ENCODE measurements at places on chromosomes 12 and 14.

GRCh38 chr14:71122866-71123565 lies 215.8 kb downstream of the PCNX1 start:
- DNase-seq: no peak

- DNase-seq: no peak
These were observed 40.9 kb upstream of the ELK3 start for GRCh38 chr12:96153131-96153725.

DNA sequence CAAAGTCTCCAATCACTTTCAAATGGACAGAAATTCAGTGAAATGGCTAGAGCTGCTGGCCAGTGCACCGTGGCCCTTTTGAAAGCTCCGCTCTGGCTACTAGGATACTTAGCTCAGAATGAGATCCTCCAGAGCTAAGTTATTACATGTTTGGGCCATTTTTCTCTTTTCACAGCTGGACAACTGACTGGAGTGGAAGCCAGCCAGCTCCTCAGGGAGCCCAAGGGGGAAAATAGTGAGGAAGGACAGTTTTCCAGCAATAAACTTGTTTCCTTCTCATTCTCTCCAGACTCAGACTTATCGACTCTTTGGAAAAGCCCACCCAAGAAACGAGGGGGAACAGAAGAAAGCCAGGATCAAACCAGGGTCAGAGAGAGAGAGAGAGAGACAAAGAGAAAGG lies 266.0 kb downstream of the KSR2 start:
- DNase-seq: no peak

DNA sequence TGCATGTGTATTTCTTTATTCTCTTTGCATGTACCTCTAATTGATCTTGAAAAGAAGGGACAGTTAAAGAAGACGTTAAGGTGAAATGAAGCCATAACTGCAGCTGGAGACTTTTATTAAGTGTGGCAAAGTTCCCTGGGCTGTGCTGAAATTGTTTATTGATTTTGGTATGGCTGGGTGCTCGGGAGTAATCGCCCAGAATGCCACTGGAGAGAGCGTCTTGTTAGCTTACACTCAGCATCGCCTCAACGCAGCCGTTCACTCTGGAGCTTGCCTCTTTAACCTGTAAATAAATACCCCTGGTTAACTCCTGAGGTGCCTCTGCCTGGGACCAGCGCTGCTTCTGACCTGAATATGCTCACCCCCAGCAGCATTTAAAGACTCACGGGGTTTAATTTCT lies 98.6 kb downstream of the GPATCH2L start:
- no peak for DNase-seq

DNA sequence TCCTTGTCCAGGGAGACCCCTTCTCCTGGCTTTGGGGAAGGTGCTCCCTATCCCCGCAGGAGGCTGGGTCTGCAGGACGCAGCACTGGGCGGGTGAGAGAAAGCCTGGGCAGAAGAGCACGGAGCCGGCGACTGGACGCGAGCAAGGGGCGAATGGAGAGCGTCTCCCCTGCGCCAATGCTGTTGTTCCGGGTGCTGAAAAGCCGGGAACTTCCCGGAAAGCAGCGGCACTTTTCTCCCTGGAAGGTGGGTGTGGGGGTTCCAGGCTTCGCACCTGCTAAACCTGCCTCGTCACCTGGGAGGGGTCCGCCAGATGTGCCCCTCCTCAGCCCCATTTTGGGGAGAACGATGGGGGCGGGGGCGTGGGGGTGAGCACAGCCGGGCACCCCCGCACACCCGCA lies 417.1 kb upstream of the TMTC1 start:
- no peak for DNase-seq

GRCh38 chr14:64444984-64445845 lies 20.1 kb upstream of the AKAP5 start:
- DNase-seq: no peak

DNA sequence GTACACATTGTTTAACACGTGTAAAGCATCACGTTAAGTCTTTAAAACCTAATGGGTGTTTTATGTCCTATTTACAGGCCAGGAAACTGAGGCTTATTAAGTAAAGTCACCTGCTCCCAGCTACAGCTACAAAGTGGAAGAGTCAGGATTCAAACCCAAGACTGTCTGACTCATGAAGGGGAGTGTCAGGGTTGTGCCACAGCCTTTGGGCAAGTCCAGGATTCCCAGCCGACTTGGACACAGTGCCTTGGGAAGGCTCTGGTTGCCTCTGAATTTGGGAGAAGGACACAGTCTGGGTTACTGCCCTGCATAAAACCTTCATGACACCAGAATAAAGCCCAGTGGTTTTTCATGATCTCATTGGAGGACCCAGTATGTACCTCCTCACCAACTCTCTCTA lies 7.3 kb downstream of the RNU4-2 start:
- no peak for DNase-seq
